Ascending aorta (tissue), 2 donors: ENCODE measurements at places on chromosomes 3 and 15.

DNA sequence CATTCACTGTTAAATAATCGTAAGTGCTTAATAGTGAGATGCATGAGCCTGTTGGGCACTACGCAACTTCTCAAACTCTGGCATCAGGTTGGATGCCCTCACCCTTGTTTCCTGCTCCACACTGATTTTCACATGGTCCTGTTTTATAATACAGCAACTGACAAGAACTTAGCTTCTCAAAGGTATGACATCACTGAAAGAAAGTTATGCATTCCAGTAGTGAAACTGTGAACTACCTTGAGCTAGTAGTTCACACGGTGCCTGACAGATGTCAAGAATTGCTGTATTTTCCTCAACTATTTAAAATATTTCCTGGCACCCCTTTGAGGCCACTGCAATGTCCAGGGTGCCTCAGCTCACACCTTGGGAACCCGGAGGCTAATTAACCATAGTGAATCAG is 327.5 kb downstream of the RORA start:
- no peaks in the 10 kb centered on the region for H3K27me3 ChIP-seq
- DNase-seq, result no peak
- no peaks in the 10 kb centered on the region for H3K36me3 ChIP-seq
- H3K4me3 ChIP-seq, result no peak overlapping the region

- no peak overlapping the region for H3K27ac ChIP-seq
- no peak for DNase-seq
- no peaks in the 10 kb centered on the region for H3K4me1 ChIP-seq
- H3K4me3 ChIP-seq, result no peak overlapping the region
These were observed 35.9 kb upstream of the DIPK2A start for GRCh38 chr3:143935678-143936077.

DNA sequence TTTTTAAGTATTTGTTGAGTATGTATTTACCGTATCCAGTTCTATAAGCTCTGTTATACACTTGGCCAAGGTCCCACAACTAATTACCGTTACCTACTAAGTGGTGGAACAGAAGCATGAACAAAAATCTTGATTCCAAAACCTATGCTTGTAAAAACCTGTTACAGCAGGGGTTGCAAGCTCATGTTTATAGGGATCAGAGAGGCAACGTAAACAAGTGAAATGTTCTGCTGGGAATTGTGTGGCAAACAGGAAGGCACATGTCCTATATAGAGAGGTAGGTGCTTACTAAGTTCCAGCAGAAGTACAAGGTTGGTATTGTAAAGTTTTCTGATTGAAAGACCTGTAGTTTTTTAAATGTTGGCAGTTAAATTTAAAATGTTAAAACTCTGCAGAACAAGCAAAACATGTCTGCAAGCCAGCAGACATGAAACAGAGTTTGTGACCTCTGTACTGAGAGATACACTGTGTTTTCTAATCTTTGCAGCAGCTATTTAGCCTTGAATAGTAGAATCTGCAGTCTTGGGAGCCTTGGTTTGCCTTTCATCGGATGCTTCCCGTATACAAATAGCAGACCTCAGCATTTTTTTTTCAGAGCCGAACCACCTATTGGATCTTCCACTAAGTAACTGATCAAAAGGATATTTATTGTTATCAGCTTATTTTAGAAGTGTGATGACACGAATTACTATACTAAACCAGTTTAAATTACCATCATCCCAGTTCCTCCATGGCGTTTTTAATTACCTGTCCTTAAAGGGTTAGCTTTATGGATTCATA is 11.4 kb downstream of the IREB2 start:
- no peak overlapping the region for H3K4me3 ChIP-seq
- H3K36me3 ChIP-seq, result no peaks in the 10 kb centered on the region
- H3K27me3 ChIP-seq, result no peaks in the 10 kb centered on the region
- no peak overlapping the region for H3K27ac ChIP-seq

DNA sequence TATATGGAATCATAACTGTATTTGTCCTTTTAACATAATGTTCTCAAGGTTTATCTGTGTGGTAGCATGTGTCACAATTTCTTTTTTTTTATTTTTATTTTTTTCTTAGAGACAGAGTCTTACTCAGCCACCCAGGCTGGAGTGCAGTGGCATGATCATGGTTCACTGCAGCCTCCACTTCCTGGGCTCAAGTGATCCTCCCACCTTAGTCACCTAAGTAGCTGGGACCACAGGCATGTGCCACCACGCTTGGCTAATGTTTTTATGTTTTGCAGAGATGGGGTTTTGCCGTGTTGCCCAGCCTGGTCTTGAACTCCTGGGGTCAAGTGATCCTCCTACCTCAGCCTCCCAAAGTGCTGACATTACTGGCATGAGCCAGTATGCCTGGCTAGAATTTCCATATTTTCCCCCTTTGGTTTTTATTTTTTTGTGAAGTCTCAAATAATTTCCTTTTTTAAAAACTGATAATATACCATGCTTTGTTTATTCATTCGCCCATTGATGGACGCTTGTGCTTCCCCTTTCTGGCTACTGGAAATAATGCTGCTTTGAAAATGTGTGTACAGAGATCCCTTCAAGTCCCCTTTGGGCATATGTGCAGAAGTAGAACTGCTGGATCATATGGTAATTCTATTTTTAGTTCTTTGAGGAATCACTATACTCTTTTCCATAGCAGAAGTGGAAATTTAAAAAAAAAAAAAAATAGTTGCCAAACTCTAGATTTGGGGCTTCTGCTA is 28.4 kb downstream of the TMEM40 start:
- DNase-seq, result no peak
- H3K27me3 ChIP-seq, result no peaks in the 10 kb centered on the region
- H3K36me3 ChIP-seq, result no peaks in the 10 kb centered on the region
- H3K4me3 ChIP-seq, result no peak overlapping the region

GRCh38 chr3:23819599-23820360 is 14.0 kb downstream of the UBE2E1 start:
- DNase-seq, result no peak
- no peaks in the 10 kb centered on the region for H3K27me3 ChIP-seq

GRCh38 chr3:149765762-149766334 is 13.6 kb upstream of the COMMD2 start:
- DNase-seq, result no peak
- no peaks in the 10 kb centered on the region for H3K27me3 ChIP-seq
- no peaks in the 10 kb centered on the region for H3K4me1 ChIP-seq

- H3K27ac ChIP-seq, result no peak overlapping the region
- DNase-seq, result no peak
- no peak overlapping the region for H3K4me3 ChIP-seq
- no peaks in the 10 kb centered on the region for H3K27me3 ChIP-seq
These were observed 220.9 kb downstream of the ITPR1 start for GRCh38 chr3:4714045-4714444.

DNA sequence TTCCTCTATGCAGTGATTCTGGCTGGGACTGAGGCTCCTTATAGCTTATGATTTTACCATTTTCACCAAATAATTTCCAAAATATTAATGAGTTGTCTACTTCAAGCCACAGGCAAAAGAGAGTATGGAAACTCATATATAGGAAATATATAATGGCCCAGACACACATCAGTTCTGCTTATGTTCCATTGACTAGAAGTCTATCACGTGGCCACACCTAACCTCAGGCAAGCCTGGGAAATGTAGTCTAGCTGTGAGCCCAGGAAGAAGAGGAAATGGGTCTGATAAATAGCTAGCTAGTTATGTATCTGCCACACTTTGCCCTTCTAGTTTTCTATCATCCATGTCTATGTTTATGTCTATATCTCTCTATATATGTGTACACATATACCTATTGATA is 195.1 kb downstream of the OTOL1 start:
- H3K27me3 ChIP-seq, result no peaks in the 10 kb centered on the region
- no peak overlapping the region for H3K4me3 ChIP-seq
- no peak for DNase-seq
- no peaks in the 10 kb centered on the region for H3K4me1 ChIP-seq

DNA sequence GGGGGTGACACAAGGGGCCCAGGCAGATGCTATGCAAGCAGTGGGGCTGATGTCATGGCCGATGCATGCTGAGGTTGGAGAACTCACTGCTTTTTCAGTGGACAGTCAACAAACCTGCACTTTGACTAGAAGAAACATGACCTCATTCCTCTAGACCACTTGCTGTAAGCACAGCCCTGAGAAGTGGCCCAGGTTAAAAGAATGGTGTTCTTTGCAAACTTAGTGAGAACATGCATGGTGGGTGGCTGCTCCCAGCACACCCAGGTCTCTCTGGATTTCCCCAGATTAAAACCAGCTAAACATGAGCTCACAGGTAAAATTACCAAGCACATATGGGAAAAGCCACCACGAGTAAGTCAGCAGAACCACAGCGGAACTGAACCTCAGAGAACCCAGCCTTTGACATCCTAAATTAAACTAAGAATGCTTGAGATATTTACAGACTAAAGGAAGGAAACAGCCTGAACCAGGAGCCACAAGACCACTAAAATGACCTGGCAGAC is 15.5 kb downstream of the DLEC1 start:
- H3K4me1 ChIP-seq, result no peaks in the 10 kb centered on the region
- DNase-seq, result no peak
- H3K27me3 ChIP-seq, result no peaks in the 10 kb centered on the region
- H3K4me3 ChIP-seq, result no peak overlapping the region
- no peaks in the 10 kb centered on the region for H3K36me3 ChIP-seq
- H3K27ac ChIP-seq, result no peak overlapping the region

- no peaks in the 10 kb centered on the region for H3K4me1 ChIP-seq
- H3K27me3 ChIP-seq, result no peaks in the 10 kb centered on the region
- H3K4me3 ChIP-seq, result no peak overlapping the region
- DNase-seq, result peak; percentile 71
- H3K27ac ChIP-seq, result no peak overlapping the region
These were observed 12.8 kb downstream of the LXN start for GRCh38 chr3:158659454-158660237.

DNA sequence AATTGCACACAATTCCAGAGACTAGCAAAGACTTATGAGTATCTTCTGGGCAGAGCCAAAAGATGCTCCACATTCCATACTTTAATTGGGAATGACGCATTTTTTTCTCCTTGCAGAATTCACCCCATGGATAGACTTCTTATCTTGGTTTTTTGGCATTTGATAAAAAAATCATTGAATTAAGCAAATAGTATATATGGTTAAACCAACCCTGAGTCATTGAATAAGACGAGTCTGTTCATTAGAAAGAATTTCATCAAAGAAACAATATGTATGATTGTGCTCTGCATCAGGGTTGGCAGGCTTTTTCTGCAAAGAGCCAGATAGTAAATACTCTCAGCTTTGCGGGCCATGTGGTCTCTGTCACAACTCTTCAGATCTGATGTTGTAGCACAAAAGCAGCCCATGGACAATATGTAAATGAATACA is 9.2 kb upstream of the PDZRN3 start:
- no peaks in the 10 kb centered on the region for H3K36me3 ChIP-seq
- no peak for DNase-seq
- H3K4me3 ChIP-seq, result no peak overlapping the region
- H3K4me1 ChIP-seq, result no peaks in the 10 kb centered on the region

GRCh38 chr3:32278714-32279113 is 40.2 kb downstream of the CMTM8 start:
- no peak for DNase-seq
- no peaks in the 10 kb centered on the region for H3K27me3 ChIP-seq
- H3K27ac ChIP-seq, result no peak overlapping the region
- H3K36me3 ChIP-seq, result no peaks in the 10 kb centered on the region
- no peaks in the 10 kb centered on the region for H3K4me1 ChIP-seq
